Right cardiac atrium (tissue), 5 donors: ENCODE measurements at places on chromosomes 1 and 21. TPM values are rescaled to one million over a fixed set of nuclear protein-coding genes. Genes with fewer than 3 reads are reported as not detected.

Gene ST3GAL3
- 22.8 TPM for total RNA-seq

Gene AMPD1
- not detected for total RNA-seq

Gene SLFNL1
- 0.29 TPM for total RNA-seq

Gene CNIH3
- total RNA-seq = 2.1 TPM

Gene KCNJ9
- not detected for total RNA-seq

Gene VANGL2
- total RNA-seq = 8.3 TPM

Gene ANKRD45
- total RNA-seq = 1.4 TPM

Gene CLSTN1
- total RNA-seq = 70.7 TPM

Gene TRIM58
- total RNA-seq = 0.51 TPM

Gene ASCL5
- total RNA-seq = not detected

Gene LRRIQ3
- total RNA-seq = 0.19 TPM

Gene ZFP69B
- total RNA-seq = 1.2 TPM

Gene KCNA2
- total RNA-seq = 0.82 TPM

Gene HNRNPCL1
- total RNA-seq = not detected

Gene C8B
- not detected for total RNA-seq

Gene CCDC181
- total RNA-seq = 3.3 TPM
